ENCODE measurements at places on chromosomes 13 and 19.
A peak's percentile ranks its signal among the peaks of the same experiment; 100 is the strongest.

- peak; percentile 48 for DNase-seq
These were observed 1.2 kb downstream of the ZSWIM4 start for GRCh38 chr19:13796301-13797057.

GRCh38 chr13:105979131-105980011 is 556.1 kb downstream of the EFNB2 start:
- DNase-seq = no peak

DNA sequence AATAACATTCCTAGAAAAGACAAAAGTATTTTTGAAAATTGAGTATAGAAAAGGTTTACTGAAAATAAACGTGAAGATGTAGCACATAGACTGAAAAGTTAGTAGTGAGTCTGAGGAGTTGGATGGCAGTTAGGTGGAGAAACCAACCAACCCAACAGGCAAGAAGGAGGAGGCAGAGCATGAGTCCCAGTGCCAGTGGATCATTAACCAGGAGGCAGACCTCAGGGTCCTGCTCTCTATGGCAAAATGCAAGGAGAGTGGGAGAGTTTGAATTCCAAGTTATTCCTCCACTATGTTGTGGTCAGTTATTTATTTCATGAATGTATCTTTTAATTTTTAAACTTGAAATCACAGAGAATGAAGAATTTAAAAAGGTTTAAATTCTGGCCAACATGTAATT is 446.4 kb downstream of the GPC6 start:
- no peak for DNase-seq

- no peak for DNase-seq
These were observed 654.9 kb downstream of the FGF9 start for GRCh38 chr13:22325761-22326160.

DNA sequence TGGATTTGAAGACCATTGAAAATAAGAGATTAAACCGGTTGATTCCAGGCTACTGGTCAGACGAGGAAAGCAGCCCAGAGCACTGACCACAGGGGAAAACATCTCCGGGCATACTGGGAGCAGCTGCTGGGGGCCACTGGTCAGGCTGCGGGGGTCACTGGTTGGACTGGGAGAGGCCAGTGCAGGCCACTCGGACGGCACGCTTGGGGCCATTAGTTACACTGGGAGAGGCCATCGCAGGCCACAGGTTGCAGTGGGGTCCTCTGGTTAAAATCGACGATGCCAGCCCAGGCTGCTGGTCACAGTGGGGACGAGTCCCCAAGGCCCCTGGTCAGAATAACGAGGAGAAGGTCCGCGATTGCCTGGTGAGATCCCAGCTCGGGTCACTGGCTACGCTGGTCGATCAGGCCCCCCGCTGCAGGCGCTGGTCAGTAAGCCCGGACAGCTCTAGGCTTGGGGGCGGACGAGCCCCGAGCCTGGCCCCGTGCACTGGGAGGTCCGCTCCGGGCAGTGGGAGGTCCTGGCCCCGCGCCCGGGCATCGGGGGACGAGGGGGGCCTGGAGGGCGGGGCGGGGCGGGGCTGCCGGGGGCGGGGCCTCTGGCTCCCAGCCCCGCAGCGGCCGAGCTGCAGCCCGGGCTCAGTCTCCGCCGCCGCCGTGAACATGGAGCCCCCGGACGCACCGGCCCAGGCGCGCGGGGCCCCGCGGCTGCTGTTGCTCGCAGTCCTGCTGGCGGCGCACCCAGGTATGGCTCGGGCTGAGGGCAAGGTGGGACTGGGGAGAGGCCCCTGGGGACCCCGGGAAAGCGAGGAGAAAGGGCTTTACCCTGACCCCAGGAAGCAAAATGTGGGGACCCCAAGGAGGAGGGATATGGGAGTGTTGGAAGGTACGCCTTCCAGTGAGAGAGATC is at the start of gene BCAM:
Gene BCAM (plus strand): TSS at position 641 of the 909 bp plus-strand sequence. CDS start 22 bp downstream, at position 663.
- no peak for DNase-seq

DNA sequence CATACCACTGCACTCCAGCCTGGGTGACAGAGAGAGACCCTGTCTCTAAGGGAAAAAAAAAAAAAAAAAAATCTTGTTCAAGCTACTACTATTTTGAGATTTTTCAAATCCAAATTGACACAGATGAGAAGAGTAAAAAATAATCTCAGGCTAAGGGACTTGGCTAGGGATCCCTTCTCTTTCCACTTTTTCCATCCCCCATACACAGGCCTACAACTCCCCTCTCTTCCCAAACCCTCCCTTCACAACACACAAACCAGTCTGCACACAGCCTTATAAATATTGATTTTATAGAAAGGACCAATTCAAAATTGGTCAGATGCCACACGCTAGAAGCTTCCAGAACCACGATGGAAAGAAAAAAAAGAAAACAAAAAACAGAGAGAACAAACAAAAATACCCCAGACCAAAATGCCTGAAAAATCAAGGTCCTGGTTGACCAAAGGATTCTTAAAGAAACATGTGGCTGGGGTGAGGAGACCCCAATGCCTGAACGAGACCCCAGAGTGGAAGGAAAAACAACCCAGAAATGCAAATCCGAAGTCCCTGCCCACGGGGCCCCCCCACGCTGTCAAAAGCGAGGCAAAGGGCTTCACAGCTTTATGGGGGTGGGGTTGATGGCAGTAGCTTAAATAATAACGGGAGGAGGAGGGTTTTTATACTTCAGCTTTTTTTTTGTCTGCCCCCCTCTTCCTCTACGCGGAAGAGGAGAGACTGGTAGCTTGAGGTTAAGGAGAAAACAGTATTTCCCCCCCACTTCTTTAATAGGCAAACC is 18.1 kb downstream of the QPCTL start:
- no peak for DNase-seq

DNA sequence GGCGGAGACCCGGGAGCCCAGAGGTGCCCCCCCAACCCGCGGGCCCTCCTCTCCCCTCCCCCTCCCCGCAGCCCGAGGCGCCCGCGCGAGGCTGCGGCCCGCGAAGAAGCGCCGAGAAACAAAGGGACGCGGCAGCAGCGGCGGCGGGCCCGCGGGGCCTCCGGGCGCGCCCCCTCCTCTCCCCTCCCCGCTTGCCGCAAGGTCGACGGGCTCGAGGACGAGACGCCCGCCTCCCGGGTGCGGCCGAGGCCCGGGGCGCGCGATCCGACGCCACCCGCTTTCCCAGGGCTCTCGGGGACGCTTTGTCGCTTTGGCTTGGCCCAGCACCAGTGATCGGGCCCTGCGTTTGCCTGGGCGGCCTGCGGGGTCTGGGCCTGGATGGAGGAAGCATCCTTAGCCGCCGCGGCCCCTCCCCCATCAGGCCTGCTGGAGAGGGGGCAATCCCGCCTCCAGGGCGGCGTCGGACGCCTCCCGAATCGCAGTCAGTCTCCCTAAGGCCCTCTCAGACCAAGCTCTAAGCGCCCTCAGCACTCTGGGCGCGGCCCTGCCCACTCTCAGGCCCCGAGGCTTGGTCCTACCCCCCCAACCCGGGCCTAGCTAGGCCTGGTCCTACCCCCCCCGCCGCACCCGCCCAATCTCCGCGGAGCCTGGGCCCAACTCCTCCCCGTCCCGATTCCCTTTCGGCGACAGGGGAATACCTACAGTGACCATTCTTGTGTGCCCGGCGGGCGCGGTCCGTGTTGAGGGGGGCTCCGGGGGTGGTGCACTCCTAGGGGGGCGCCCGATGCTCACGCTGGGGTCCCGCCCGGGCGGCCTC is 740 bp downstream of the ELAVL3 start:
- DNase-seq = no peak

- no peak for DNase-seq
These were observed 316.4 kb downstream of the TEX29 start for GRCh38 chr13:111636804-111637203.

DNA sequence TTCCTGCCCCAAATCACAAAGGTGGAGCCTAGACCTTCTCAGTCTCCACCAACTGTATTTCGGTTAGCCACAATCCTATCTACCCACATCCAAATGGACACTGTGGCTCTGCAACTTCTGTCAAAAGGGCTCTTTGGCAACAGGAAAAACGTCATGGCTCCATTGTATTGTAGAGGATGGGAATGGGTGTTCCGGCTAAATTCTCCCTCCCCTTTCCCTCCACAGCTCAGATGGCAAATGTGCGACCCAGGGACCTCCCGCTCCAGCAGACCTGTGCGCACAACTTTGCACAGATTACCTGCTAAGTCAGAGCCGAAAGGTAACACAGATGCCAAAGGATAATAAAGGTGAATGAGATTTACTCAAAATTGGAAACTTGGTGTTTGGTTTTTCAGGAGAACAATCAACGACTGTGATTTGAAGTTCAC is 968 bp upstream of the KL start:
- DNase-seq = no peak

DNA sequence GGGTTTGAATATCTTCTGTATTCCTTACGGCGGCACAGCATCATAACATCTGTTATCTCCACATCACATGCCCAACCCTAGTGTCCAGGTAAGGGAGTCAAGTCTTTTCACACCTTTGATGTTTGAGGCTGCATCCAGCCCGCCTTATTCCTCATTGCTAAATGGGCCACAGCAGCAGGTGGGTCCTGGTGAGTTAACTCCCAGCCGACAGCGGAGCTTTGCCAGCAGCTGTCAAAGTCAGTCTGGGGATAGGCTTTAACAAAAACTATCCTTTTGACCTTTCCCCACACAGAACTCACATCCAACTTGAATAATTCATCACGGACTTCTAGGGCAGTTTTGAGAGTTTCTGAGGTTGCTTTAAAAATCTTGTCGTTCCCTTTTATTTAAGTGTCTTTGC is 235.1 kb downstream of the DLEU7 start:
- DNase-seq = no peak

DNA sequence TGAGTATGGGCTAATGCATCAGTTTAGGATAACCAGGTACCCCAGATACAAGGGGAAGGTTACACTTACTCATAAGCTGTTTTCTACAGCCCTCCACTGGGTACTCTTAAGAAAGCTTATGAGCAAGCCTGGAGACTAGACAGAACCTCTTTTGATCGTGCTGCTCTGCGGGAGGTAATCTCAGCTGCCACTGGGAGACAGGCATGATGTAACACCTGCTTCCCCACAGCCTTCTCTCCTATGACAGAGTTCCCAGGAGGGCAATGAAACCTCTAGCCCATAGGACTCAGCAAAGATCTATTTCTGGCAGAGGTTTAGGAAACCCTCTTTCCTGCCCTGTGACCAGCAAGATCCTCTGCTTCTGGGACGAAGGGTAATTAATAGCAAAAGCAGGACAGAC is 65.6 kb downstream of the WASF3 start:
- DNase-seq = no peak

DNA sequence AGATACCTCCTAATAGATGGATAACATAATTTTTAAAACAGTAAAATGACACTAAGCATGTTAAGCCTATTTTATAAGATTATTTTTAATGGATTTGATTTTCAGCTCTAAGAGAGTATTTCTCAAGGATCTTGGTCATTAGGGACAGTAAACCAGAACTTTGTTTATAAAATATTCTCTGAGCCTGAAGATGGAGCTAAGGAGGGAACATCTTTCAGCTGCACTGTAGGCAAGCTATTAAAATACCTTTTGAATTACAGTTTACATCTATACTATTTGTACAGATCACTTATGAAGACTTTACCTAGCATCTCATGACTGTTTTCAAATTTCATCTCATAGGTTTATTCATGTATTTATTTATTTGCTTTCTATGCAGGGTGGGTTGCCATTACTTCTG is 345.3 kb downstream of the MYO16 start:
- no peak for DNase-seq

DNA sequence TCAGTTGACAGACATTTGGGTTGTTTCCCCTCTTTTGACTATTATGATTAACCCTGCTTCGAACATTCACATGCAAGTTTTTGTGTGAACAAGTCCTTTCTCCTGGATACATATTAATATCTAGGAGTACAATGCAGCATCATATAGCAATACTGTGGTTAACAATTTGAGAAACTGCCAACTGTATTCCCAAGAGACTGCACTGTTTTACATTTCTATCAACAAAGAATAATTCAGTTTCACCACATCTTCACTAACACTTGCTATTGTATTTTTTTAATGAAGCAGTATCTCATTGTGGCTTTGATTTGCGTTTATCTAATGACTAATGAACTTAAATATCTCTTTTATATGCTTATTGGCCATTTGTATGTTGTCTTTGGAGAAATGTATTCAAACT is 184.6 kb upstream of the NBEA start:
- DNase-seq = no peak

GRCh38 chr13:69600811-69601210 is 506.8 kb upstream of the ATXN8OS start:
- no peak for DNase-seq

DNA sequence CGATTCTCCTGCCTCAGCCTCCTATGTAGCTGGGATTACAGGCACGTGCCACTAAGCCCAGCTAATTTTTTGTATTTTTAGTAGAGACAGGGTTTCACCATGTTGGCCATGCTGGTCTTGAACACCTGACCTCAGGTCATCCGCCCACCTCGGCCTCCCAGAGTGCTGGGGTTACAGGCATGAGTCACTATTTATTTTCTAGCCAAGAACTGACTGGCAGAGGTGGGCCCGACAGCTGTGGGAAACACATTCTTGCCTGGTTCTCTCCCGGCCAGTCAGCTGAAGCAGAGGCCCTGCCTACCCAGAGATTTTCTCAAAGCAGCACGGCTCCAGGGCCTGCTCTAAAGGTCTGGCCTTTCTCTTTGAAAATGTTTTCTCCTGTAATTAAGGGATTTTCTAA is 108.0 kb downstream of the KCTD15 start:
- no peak for DNase-seq

- no peak for DNase-seq
These were observed 8.2 kb downstream of the SMIM24 start for GRCh38 chr19:3471954-3472655.

DNA sequence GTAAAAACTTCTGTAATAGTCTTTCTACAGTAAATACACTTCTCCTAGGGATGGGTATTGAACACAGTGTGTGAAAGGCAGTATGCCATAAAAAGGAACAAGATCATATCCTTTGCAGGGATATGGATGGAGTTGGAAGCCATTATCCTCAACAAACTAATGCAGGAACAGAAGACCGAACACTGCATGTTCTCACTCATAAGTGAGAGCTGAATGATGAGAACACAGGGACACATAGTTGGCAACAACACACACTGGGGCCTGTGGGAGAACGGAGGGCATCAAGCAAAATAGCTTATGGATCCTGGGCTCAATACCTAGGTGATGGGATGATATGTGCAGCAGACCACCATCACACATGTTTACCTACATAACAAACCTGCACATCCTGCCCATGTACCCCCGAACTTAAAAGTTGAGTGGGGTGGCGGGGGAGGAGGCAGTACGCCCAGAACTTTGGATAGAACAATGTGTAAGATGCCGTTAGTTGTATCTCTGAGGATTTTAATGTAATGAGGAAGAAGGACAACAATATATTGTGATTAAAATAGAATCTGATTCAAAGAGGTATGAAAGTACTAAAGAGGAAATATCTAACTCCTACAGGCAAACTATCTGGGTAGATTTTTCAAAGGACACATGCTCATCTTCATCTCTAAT is 183.2 kb downstream of the NDFIP2 start:
- no peak for DNase-seq
